Aorta (tissue), 5 donors: ENCODE measurements at places on chromosomes 11 and 22.

DNA sequence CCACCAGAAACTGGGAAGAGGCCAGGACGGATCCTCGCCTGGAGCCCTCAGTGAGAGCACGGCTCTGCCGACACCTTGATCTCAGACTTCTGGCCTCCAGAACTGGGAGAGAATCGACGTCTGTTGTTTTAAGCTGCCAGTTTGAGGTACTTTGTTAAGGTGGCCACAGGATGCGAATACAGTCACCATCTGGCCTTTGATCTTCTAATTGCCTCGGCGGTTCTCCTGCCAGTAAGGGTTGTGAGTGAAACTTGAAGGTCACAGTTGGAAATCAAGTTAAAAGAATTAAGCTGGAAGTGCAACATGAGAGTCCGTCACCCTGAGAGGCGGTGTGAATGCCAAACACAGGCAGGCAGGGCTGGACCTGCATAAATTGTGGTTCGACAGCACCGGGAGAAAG, 27.9 kb downstream of the PARVB start:
- no peak for DNase-seq

- DNase-seq: peak; percentile 34
Observed at GRCh38 chr22:43883719-43884415, 7.9 kb downstream of the PNPLA5 start.

DNA sequence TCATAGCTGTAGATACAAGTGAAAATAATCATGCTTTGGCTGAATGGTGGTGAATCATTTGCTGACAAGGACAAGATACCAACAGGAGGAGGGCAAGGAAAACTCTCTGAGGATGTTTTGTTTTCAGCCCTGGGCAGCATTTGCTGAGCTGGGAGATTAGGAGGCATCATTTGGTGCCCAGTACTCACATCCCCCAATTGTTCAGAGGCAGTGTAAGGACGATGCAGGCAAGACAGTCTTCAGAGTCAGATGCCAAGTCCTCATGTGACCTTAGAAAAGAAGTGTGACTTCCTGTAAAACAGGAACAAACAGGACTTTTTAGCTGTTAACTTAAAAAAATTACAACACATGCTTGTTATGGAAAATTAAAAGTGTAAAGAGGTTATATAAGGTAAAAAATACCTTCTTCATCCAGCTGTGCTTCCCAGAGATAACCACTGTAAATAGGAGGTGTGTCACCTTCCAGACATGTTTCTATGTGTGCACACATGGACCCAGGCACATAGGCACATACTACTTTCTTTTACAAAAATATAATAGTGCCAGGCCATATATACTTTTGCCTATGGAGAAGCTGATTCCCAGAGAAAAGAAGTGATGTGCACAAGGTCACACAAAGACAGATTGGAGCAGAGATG, 18.0 kb downstream of the CNTF start:
- no peak for DNase-seq

- DNase-seq: no peak
Observed at GRCh38 chr22:40605761-40606160, 30.8 kb downstream of the MRTFA start.

GRCh38 chr11:75655605-75656004, 13.2 kb downstream of the MAP6 start:
- DNase-seq: no peak

DNA sequence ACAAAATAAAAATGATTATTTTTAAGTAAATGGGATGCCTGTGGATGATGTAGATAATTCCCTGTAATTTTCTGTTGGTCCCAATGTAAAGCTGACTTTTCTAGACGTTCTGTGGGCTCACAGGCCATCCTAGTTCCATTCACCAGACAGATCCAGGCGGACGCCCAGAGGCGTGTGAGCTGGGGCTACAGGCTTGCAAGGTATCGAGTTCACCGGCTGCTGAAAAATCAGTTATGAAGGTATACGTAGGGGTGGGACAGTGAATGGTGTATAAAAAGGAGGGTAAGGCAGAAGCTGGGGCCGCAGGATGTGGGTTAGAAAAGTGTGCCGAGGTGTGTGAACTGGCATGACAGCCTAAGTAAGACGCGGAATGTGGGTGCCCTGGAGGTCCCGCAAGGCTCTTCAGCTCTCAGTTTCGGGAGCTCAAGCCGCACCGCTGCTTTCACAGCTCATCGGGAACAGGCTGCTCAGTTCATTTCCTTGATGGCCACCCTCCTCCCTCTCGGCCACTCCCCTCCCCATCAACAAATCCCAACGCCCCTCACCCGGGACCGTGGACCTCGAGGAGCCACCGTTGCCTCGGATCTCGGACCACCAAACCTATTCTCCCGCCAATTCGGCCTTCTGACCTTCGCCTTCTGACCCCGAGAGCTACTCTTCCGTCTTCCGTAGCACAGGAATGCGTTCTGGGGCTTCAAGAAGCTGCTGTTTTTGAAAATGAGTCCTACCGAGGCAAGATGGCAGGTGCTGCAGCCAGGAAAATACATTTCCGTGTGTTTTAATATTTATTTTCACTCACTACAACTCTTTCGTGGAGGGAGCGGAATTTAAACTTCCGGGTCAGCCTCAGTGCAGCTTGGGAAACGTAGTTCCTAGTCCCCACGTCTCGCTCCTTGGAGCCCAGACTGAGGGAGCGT, at the start of gene XNDC1N:
Gene XNDC1N, minus strand, starts transcription at position 775 of the 917 bp plus-strand sequence. CDS start 5,241 bp downstream, outside the sequence.
- DNase-seq: peak; percentile 68

- no peak for DNase-seq
Observed at GRCh38 chr22:17968126-17968525, 56.2 kb downstream of the MICAL3 start.

DNA sequence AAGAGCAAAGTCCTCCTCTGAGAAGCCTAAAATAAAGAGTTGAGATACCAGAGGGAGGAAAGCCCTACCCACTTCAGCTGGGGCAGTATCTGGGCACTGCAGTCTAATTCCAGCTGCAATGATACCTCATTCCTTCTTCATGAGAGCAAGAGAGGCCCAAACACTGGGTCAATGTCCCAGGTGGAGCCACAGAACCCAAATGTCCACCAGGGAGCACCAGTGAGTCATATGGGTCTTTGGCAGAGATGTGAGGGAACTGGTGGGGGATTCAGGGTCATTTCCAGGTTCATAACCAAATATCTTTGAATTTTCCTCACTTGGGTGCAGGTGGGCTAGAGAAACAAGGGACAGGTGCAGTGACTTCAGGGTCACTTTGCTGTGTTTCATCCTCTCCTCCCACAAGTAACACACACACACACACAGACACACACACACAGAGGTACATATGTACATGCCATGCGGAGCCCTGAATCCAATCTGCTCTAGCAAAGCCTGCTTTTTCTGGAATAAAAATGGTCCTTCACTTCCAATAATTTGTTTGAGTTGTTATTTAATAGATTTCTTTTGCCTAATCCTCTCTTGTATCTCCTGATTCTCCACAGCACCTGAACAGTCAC, 585.4 kb downstream of the SOX6 start:
- no peak for DNase-seq

- DNase-seq: no peak
Observed at GRCh38 chr11:134566311-134566710, 154.3 kb upstream of the B3GAT1 start.

- DNase-seq: no peak
Observed at GRCh38 chr22:47160781-47161520, 398.5 kb downstream of the TBC1D22A start.

GRCh38 chr11:94922321-94923003, 50.9 kb downstream of the CWC15 start:
- no peak for DNase-seq

- DNase-seq: peak; percentile 87
Observed at GRCh38 chr11:47917599-47918369, 62.6 kb upstream of the PTPRJ start.

GRCh38 chr11:112963368-112963955, 2.2 kb downstream of the NCAM1 start:
- DNase-seq: no peak

GRCh38 chr22:20885557-20886323, 26.9 kb downstream of the SNAP29 start:
- peak; percentile 93 for DNase-seq

DNA sequence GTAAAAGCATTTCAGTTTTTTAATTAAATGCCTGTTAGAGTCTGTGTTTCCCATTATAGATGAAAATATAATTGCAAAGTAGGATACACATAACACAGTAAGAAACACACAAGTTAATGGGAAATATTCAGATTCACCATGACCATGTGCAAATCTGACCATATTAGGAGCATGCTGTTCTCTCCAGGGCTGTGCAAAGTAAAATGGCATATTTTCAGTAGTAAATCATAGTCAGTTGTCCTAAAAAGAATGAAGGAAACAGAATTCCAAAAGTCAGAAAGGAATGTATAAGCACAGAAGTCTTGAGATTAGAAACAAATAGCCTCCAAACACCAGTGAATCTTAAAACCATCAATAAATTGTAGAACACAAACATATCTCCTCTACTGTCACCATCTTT, 44.4 kb downstream of the CNTN5 start:
- no peak for DNase-seq

DNA sequence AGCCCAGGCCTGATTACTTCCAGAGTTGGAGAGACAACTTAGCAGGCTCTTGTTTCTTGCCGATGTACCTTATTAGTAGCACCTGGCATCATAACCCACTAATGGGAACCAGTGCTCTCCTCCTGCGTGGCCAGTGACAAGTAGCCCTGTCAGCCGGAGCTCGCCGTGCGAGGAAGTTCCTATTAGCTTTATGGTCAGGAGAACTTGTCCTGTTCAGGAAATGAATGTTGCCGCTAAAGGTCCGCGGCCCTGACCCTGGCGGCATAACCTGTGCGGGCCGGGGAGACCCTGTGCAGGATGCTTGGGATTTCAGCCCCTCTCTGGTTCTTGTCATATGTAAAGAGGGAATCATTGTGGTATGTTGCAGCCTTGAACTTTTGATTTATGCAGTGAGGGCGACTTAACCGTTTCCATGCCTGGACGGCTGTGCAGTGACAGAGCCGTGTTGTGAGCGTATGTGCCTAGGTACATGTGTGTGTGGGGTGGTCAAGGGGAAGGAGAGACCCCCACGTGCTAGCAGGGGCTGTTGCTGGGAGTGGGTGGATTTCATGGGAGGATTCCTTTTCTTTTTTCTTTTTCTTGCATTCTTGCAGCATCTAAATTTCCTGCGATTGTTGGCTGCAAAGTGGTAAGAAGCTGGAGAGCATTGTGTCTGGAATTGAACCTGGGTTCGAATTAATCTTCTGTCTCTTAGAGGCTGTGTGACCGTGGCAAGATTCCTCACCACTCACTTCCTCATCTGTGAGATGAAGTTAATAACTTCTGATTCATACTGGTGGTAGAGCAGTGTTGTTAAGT, 15.2 kb downstream of the ZBTB16 start:
- DNase-seq: no peak

- DNase-seq: no peak
Observed at GRCh38 chr11:19450282-19450681, 209.5 kb upstream of the E2F8 start.

- DNase-seq: no peak
Observed at GRCh38 chr22:30825711-30826505, 131.2 kb downstream of the OSBP2 start.

DNA sequence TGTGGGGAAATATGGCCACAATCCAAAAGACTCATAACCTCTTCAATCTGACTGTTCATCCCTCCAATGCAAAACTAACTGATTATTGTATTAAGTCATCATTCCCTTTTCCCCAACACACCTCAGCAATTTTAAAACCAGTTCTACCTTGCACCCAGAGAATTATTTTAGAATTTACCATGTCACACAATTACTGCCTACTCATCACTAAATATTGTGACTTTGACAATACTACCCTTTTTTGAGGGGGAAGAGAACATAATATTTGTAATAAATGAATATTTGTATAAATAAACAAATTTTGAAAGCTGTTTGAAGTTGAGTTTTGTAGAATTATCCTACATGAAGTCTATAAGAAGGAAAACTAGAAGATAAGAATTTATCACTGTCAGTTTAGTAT, 28.2 kb upstream of the CALCB start:
- DNase-seq: no peak

- peak; percentile 51 for DNase-seq
Observed at GRCh38 chr11:35045236-35045820, 93.6 kb upstream of the CD44 start.
